HS-5 (cell line): ENCODE measurements at places on chromosomes 2 and 18.

GRCh38 chr2:135607561-135607960 lies 76.3 kb downstream of the R3HDM1 start:
- no peak for DNase-seq

- no peak for DNase-seq
These were observed 219.0 kb downstream of the MYO3B start for GRCh38 chr2:170396799-170397459.

DNA sequence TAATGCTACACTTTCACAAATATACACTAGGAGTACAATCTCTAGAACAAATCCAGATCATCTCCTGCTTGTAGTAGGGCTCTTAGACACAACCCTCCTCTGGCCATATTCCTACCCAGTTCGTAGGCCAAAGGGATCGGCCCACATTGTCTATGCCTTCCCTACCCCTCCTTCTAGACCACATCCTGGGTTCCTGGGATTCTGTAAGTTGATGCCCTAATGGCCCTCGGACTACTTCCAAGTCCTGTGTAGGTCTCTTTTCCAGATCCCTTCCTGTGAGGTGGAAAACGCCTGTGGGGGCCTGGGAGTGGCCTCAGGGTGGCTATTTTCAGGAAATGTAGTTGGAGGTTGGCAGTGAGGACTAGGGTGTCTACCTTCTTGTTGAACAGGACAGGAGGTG lies 289.7 kb downstream of the ZNF385B start:
- DNase-seq: no peak

DNA sequence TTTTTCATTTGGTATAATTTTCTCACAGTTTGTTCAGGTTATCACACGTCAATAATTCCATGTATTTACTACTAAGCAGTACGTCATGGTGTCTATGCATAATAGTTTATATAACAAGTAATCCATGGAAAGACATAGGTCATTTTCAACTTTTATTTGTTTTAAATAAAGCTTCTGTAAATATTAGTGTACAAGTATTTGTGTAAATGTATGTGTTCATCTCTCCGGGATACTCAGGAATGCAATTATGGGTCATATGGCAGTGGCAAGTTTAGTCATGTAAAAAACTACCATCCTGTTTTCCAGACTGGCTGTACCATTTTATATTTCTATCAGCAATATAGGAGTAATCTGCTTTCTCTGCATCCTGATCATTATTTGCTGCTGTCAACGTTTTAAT lies 231.1 kb upstream of the ZNF804A start:
- no peak for DNase-seq

DNA sequence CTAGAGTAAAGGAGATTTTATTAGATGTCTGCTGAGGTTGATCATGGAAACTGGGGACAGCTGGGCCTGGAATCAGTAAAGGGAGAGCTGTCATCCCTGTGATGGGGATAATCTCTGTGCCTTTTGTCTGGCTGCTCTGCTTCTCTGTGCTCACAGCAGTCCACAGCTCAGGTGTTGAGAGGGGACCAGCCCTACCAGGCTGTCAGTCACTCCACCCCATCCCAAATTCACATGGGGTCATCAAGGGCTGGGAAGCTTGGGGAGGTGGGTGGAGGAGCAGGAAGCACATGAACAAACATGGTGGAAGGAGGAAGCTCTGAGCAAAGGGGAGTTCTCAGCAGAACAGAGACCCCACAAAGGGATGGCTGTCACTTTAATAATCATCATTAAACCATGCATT lies 13.7 kb upstream of the LRRFIP1 start:
- DNase-seq: no peak

GRCh38 chr2:223101340-223102039 lies 49.5 kb downstream of the KCNE4 start:
- no peak for DNase-seq

- DNase-seq: no peak
These were observed 121.5 kb upstream of the CDCA7 start for GRCh38 chr2:173232956-173233744.

- peak; percentile 40 for DNase-seq
These were observed 49.6 kb upstream of the ITSN2 start for GRCh38 chr2:24409700-24410556.

- peak; percentile 14 for DNase-seq
These were observed 262.8 kb downstream of the ZEB2 start for GRCh38 chr2:144256996-144257707.

DNA sequence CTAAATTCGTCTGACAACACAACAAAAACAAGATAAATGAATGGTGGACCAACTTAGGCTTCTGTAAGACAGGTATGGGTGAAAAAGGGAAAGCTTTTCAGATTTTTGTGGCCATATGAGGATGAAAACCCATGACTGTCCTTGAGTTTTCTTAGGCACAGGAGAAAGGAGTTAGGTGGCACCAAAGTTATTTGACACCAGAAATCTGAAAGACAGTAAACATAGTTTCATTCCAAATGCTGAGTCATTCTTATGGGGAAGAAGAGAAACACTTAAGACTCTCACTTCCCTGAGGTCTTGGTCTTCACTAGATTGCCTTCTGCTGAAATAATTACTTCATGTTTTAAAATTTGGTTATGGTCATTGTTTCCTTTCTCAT lies 5.2 kb upstream of the GPD2 start:
- DNase-seq: peak; percentile 24

DNA sequence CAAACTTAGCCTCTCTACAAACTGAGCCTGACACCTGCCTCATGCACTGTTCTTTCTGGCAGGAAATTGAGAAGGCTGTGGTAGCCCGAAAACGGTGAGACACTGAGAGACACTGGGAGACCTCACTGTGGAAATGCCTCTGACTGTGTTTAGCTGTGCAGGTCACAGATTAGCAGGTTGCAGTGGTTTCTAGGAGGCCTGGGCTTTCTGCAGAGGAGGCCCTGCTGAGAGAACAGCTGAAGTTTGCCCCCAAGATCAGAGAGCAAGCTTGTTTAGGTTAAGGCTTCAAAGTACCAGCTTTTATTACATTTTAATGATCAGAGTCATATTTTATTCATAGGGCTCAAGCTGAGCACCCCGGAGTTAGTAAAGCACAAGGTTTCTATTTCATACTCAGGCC lies 68.7 kb upstream of the LYPD6 start:
- DNase-seq: no peak

GRCh38 chr2:28640260-28640907 lies 111.2 kb upstream of the PPP1CB start:
- DNase-seq: no peak

GRCh38 chr2:178208817-178209216 lies 14.5 kb downstream of the OSBPL6 start:
- no peak for DNase-seq

GRCh38 chr2:105070010-105070865 lies 32.4 kb downstream of the MRPS9 start:
- no peak for DNase-seq

GRCh38 chr2:7333189-7333765 lies 416.1 kb downstream of the RNF144A start:
- no peak for DNase-seq

- DNase-seq: no peak
These were observed 671.9 kb upstream of the SOX11 start for GRCh38 chr2:5020116-5020875.

- no peak for DNase-seq
These were observed 215.0 kb downstream of the MYCN start for GRCh38 chr2:16155366-16155765.

DNA sequence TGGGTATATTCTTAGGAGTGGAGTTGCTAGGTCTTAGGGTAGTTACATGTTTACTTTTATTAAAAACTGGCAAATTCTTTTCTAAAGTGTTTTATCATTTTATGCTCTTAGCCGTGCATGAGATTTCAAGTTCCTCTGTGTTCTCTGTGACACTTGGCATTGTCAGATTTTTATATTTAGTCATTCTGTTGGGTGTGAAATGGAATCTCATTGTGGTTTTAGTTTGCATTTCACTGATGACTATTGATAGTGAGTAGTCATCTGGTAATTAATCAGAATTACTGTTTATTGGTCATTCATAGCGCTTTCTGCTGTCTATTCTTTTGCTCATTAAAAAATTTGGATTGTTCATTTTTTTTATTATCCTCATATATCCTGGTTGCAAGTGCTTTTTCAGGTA lies 34.1 kb downstream of the RAB3GAP1 start:
- DNase-seq: no peak

- DNase-seq: no peak
These were observed 107.4 kb upstream of the ACAA2 start for GRCh38 chr18:49920731-49921130.

GRCh38 chr2:239661334-239662312 lies 260.8 kb upstream of the HDAC4 start:
- no peak for DNase-seq

DNA sequence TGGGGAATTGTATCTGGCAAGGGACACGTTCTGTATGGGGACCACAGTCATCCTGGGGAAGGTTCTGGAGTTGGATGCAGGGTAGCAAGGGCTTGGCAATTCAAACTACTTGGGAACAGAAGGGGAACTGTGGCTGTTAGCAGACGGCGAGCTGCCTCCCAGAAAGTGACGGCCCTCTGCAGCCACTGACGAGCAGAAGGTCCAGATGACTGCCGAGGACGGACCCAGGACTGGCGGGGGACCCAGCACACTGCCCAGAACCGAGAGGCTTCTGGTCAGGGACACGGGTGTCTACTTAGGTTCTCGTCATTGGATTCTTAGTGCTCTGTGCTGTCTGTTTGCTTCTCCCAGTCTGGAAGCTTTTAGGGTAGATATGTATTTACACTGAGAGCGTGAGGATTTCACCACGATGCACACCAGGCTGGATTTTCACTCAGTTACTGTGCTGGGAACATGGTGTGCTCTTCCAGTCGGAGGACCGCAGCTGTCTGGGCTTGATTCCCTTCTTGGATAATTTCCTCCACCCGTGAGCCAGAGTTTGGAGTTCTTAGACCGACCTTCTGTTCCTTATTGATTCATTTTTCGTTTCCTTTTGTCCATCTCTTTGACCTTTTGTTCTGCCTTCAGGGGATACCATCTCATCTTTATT lies 13.4 kb downstream of the GPR35 start:
- DNase-seq: no peak

DNA sequence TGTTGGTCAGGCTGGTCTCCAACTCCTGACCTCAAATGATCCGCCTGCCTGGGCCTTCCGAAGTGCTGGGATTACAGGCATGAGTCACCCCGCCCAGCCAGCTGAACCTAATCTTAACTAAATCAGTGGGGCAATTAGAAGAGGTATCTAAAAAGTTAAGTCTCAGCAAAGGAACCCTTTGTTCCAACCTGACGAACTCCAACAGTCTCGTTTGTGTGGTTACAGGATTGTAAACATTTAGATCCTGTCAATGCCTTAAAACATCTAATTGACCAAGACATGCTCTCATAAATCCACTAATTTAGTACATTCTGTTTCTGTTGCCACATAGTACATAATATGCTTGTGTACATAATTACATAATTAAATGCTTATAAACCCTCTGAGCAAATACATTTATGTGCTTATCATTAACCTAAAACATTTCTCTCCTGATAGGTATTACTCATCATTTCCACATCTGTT lies 31.1 kb upstream of the STK39 start:
- DNase-seq: no peak

DNA sequence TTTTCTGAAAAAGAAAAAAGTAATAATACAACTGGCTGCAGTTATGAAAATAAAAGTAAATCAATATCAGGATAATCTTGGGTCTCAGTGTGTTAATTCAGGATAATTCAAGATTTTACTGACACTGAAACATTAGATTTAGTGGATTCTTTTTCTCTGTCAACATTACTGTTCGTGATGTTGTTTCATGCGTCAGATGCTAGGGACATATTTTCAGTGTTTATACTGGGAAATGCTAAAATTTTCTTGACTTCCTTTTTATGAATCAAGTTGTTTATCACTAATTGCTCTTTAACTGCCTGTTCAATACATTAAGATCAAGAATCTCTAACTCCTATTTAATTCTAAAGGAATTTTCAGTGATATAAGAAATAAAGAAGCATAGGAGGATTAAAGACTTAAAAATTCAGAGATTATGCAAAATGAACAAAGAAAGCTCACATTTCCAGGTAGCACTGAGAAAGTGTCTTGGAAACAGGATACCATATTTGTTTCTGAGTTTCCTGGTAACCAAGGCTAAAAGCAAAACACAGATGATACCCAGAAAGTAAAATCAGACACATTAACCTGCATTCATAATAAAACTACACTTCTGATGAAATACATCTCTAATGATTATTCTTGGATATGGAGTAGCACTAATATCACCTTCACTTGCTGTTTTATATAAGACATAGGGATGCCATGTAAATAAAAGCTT lies 174.0 kb downstream of the ARL4C start:
- DNase-seq: no peak

- no peak for DNase-seq
These were observed 37.2 kb upstream of the APCDD1 start for GRCh38 chr18:10417191-10417590.

- no peak for DNase-seq
These were observed 324.4 kb downstream of the GBX2 start for GRCh38 chr2:235843591-235844395.

DNA sequence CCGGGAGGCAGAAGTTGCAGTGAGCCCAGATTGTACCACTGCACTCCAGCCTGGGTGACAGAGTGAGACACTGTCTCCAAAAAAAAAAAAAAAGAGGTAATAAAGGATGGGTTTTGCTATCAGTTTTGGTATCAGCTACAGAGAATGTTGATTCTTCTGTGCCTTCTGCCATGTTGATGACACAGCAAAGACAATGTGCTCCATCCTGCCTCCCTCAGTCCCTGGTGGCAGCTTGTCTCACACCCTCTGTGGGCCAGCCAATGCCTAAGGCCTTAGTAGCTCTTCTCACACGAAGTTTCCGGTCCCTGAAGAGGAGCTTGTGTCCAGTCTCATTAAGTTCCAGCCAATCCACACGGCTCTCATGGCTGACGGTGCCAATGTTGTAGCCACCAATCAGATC lies 17.6 kb downstream of the IFT172 start:
- DNase-seq: no peak

- DNase-seq: no peak
These were observed 61.9 kb downstream of the ASAP2 start for GRCh38 chr2:9268301-9269080.

GRCh38 chr2:225231900-225232299 lies 167.6 kb upstream of the NYAP2 start:
- no peak for DNase-seq

DNA sequence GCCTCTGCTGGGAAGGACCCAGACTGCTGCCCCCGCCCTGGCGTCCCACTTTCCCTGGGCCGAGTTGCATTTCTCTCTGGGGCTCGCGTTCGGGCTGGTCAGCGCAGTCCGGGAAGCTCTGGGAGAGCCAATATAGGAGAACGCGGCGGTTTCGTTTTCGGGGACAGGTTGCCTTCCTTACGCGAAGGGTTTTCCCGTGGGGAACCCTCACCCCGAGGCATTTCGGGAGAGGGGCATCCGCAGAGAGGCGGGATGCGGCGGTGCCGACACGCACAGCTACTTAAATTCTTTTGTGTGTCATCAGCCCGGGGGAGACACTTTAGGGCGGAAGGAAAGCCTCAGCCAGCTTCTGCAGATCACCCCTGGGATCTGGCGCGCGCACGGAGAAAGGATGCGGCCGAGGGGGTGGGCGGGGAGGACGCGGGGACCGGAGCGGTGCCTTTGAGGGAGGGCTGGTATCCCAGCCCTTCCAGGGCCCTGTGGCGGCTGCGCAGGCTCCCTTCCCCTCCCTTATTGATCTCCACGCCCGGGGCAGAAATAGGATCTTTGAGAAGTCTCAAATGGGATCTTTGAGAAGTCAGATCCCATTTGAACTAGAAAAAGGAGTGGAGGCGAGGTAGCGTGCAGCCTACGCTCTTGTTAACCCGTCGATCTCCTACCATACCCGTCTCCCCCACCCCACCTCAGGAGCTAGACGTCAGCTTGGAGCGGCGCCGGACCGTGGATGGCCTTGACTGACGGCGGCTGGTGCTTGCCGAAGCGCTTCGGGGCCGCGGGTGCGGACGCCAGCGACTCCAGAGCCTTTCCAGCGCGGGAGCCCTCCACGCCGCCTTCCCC lies 1.2 kb downstream of the GATA6 start:
- no peak for DNase-seq
